Iris pigment epithelial cell (primary cell): ENCODE measurements at places on chromosomes 13 and 19.

GRCh38 chr13:97344265-97345175, 89.4 kb upstream of the RAP2A start:
- peak; percentile 62 for DNase-seq

DNA sequence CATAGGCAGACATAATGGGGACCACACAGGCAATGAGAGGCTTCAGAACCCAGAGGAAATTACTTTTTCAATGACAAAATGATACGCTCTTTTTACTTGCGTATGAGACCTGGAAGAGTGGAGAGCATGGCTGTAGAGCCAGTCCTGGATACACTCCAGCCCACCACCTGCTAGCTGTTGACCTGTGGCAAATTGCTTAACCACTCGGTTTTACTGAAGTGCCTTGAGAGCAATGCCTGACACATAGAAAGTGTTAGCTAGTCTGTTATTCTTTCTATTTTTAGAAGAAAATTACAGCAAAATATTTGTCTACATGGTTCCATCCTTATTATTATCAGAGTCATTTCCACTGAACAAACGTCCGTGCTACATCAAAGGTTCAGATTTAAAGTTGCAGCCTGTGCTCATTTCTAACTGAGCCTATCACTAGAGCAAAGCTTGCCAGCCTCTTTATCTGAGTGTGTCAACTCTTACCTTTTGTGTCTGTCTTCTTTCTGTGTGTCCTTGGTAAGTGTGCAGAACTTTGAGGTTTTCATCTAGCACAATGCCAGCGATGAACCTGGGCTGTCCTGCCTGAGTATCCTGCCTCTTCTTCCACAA, 9.6 kb upstream of the GPR183 start:
- DNase-seq: peak; percentile 44

- no peak for DNase-seq
Observed at GRCh38 chr13:97111756-97112155, 110.4 kb upstream of the MBNL2 start.

- no peak for DNase-seq
Observed at GRCh38 chr19:58514564-58515022, 2.8 kb upstream of the SLC27A5 start.

GRCh38 chr19:2014731-2015607, 545 bp downstream of the BTBD2 start:
- DNase-seq: no peak

- DNase-seq: no peak
Observed at GRCh38 chr13:27794921-27795717, 2.8 kb downstream of the GSX1 start.

GRCh38 chr19:48095612-48096175, 14.9 kb downstream of the PLA2G4C start:
- DNase-seq: no peak

DNA sequence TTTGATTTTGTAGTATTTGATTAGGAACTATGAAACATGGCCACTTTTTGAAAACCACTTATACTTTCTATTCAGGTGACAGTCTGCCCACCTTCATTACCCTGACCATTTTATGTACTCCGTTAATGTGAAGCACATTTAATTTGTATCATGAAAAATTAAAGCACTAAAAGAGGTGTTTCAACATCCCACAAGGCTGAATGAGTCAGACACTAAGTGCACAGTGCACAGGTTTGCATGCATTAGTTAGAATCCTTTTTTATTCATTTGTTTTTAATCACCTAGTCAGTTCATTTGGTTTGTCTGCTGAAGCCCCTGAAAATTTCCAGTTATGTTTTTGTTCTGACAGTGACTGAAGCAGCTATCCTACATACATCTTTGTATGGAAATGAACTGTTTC, 271.0 kb downstream of the SLITRK5 start:
- DNase-seq: no peak

DNA sequence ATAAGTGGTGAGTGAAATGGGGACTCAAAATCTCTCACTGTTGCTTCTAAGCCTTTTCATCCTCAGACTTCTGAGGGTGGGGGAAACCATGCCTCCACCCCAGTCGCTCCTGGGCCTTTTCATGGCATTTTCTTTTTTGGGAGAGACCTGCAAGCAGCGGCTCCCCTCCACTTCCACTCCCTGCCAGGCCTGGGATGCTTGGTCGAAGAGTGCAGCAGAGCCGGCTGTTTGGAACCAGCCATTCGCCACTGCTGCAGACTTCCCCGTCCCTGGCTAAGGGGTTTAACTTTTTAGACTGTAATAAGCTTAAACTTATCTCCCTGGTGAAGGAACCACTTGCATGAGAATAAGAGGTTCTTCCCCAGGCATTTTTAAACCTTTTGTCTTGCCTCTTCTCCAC, 617.2 kb downstream of the PCDH9 start:
- no peak for DNase-seq

DNA sequence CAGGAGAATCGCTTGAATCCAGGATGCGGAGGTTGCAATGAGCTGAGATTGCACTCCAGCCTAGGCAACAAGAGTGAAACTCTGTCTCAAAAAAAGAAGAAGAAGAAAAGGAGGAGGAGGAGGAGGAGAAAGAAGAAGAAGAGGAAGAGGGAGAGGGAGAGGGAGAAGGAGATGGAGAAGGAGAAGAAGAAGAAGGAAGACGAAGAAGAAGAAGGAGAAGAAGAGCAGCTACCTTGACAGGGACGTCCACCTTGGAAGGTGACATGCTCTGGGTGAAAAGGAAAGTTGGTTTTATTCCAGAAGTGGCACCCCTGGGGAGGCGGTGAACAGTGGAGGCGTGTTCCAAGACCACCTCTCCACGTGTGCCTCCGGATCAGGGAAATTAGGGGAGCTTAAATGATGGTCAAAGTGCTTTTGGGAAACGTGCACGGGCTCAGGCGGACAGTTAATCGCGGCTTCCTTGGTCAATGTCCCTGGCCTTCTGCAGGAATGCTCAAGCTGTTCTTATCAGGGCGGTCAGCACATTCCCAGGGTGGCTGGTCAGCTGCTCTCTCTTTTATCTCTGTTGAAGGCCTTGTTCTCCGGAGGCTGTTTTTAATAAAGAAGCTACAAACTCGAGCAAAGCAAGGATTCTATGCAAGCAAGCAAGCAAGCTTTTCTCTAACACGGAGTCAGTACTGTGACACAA, 78.9 kb upstream of the PEG3 start:
- no peak for DNase-seq

GRCh38 chr19:54415208-54415900, at the start of gene TTYH1:
Gene TTYH1 (plus strand): TSS chr19:54415464. CDS start chr19:54415553, 89 bp downstream.
- DNase-seq: no peak

GRCh38 chr13:27404680-27405079, 19.7 kb upstream of the GTF3A start:
- DNase-seq: no peak

GRCh38 chr13:38657191-38657590, 29.7 kb upstream of the FREM2 start:
- DNase-seq: peak; percentile 54

- DNase-seq: peak; percentile 50
Observed at GRCh38 chr19:372306-372890, 27.8 kb upstream of the MIER2 start.

DNA sequence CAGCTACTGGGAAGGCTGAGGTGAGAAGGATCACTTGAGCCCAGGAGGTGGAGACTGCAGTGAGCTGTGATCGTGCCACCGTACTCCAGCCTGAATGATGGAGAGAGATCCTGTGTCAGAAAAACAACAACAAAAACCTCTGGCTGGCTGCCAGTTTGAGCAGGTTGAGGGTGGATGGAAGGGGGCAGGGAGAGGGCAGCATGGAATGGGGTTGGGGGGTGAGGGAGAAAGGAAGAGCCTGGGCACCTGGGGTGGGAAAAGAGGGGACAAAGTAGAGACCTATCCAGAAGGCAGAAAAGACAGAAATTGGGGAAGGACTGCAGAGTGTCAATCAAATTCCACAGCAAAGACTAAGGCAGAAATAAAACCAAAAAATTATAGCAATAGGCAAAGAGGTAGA, 4.7 kb downstream of the SLC1A5 start:
- no peak for DNase-seq
